ENCODE measurements at places on chromosomes 11 and 22.

DNA sequence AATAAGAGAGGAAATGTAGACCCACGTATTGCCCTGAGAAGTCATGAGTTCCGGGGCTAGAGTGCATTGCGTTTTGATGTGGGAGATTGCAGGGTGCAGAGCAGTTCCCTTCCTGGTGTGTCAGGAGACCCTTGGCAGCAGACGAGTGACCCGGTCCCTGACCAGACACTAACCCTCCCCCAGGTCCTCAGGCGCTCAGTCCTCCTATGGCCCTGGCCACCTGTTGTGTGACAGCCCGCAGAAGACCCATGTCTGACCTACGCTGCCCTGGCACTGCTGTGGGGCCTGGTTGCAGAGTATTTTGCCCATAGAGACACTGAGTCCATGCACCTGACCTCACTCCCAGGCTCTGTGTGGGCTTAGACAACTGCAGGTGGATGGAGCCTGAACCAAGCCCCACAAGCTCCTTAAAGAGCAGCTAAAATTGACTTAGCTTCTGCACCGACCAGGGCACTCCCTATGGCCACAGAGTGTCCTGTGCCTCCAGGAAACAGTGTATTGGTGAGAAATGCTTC is 833.8 kb downstream of the TBC1D22A start:
- DNase-seq, result no peak

GRCh38 chr22:19393704-19394103 is 37.8 kb downstream of the HIRA start:
- DNase-seq, result no peak

- no peak for DNase-seq
These were observed 2.9 kb downstream of the SYVN1 start for GRCh38 chr11:65131417-65131776.

DNA sequence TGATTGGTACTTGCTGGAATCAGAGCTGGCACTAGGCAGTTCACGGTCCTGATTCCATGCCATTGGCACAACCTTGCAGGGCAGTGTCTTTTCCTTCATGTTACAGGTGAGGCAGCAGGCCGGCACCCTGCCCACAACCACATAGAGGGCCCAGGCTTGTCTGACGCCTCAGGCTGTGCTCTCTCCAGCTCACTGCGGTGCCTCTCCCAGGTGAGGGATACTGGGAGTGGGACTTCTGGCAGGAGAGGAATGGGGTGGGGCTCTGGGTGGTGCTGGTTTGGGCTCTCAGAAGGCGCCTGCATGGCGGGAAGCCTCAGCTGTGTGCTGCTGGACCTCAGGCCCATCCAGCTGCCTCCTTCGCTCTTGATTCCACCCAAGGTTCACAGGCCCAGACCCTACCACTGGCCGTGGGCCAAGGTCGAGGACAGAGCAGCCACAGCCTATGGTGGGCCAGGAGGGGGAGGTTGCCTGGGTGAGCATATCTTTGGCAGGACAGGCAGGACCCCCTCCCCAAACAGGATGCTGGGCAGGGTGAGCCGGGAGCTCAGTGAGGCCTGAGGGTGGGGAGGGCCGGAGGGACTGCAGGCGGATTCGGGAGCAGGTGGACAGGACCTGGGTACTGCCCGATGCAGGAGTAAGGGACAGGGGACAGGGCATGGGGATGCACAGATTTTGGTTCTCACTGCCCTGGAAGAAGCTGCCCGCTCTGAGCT is 7.0 kb upstream of the MPPED1 start:
- DNase-seq, result no peak

DNA sequence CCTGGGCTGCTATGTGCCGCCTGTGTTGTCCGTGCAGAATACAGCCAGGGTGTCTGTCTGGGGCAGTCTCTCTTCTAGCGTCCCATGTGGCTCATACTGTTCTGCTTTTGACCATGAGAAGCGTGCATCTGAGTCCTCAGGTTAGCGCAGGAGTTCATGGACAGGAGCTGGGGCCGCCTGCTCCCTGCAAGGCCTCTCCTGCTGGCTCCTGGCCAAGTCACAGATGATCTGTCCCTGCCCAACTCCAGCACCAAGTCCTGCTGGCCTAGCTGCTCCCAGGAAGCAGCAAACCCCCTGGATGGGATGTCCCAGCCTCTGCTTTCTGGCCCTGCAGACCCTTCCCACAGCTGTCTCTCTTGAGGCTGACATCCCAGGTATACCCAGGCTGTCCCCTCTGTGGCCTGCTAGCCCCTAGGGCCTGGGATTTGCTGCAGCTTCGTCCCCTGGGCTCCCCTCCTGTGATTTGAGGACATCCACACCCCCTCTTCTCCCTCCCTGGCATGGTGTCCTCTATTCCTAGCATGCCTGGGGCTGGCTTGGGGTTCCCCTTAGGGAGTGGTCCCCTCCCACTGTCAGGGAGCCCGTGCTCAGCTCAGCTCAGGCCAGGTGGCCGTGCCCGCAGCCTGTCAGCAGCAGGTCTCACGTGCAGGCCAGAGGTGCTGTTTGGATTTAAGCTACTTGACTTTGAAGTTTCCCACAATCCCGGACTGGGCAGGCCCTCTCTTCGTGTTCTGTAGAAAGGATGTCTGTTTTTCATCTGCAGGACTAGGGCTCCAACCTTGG is 17.8 kb downstream of the PRR5 start:
- DNase-seq, result no peak

DNA sequence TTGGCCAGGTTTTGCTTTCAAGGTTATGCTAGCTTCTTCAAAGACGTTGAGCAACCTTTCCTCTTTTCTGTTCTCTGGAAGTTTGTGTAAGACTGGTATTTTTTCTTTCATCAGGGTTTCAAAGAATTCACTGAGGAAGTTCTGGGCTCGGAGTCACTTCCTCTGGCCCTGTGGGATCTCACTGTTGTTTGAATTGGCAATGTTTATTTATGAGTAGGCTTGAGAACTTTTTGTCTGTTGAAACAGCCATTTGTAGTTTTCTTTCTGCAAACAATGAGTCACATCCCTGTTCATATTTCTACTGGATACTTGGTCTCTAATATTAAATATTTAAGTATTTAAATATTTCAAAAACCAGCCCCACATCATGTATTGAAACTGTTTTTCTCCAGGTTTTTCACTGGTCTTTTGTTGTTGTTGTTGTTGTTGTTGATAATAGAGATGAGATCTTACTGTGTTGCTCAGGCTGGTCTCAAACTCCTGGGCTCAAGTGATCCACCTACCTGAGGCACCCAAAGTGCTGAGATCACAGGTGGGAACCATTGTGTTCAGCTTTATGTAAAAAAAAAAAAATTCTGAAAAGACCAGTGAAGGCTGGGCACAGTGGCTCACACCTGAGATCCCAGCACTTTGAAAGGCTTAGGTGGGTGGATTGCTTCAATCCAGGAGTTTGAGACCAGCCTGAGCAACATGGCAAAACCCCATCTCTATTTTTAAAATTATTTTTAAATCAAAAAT is 26.9 kb downstream of the SUSD2 start:
- DNase-seq, result no peak

- no peak for DNase-seq
These were observed 27.9 kb upstream of the MUC15 start for GRCh38 chr11:26599876-26600434.

- no peak for DNase-seq
These were observed 364.0 kb downstream of the CASP12 start for GRCh38 chr11:104534278-104534677.

DNA sequence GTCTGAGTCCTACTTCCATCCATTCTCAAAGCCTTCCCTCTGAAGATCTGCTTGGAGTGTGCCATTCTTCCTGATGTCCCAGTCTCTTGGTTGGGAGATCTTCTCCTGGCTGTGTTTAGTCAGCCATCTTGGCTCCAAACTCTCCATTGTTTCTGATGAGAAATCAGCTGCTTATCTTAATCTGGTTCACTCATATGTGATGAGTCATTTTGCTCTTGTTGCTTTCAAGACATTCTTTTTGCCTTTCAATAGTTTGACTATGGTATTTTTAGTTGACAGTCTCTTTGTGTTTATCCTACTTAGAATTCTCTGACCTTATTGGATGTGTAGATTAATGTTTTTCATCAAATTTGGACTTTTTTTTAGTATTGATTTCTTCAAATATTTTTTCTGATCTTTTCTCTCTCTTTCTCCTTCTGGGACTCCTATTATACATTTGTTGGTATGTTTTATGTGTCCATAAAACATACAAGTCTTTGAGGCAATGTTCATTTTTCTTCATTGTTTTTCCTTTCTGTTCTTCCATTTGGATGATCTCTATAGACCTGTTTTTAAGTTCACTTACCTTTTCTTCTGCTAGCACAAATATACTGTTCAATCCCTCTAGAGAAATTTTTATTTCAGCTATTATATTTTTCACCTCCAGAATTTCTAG is 77.2 kb upstream of the CLPB start:
- DNase-seq, result no peak

DNA sequence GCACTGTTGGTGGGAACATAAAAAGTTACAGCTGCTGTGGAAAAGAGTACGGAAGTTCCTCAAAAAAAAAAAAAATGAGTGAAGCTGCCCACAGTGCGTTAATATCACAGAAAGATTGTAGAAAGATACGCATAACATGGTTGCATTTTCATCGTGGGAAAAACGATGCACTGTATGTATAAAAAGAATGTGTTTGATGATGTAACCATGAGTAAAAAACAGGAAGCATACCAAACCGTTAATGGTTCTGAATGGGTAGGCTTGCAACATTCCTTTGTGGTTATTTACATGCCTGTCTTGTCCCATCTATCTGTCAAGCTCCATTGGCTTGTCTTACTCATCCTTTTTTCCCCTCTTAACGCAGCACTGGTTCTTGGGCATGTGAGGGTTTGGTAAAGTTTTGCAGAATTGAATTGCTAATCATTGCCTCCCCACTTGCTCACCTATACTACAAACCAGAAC is 33.8 kb upstream of the DKK3 start:
- no peak for DNase-seq

GRCh38 chr22:25008666-25009065 is 56.1 kb downstream of the KIAA1671 start:
- no peak for DNase-seq

- DNase-seq, result no peak
These were observed 133.7 kb downstream of the SNX19 start for GRCh38 chr11:130782361-130783222.

DNA sequence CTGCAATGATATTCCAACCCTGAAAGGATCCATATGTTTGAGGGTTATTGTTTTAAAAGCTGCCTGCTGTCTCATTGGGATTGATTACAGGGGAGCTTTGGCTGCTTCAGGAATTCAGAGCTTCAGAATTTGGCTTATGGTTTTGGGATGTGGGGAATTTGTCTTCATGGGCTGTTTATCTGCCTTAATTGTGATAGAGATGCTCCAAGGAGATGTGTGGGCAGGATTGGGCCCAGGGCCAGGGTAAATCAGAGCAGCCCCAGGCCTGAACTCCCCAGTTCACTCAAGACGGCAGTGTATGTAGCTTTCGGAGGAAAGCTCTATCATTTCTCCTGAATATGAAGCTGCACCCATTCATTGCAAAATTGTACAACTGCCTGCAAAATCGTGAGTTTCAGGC is 88.5 kb downstream of the ALX4 start:
- no peak for DNase-seq

GRCh38 chr22:45552580-45553350 is 50.1 kb downstream of the FBLN1 start:
- DNase-seq, result no peak

- no peak for DNase-seq
These were observed 41.9 kb upstream of the WNT7B start for GRCh38 chr22:46018859-46019258.

GRCh38 chr22:23581260-23581650 is 1.2 kb upstream of the IGLL1 start:
- no peak for DNase-seq

DNA sequence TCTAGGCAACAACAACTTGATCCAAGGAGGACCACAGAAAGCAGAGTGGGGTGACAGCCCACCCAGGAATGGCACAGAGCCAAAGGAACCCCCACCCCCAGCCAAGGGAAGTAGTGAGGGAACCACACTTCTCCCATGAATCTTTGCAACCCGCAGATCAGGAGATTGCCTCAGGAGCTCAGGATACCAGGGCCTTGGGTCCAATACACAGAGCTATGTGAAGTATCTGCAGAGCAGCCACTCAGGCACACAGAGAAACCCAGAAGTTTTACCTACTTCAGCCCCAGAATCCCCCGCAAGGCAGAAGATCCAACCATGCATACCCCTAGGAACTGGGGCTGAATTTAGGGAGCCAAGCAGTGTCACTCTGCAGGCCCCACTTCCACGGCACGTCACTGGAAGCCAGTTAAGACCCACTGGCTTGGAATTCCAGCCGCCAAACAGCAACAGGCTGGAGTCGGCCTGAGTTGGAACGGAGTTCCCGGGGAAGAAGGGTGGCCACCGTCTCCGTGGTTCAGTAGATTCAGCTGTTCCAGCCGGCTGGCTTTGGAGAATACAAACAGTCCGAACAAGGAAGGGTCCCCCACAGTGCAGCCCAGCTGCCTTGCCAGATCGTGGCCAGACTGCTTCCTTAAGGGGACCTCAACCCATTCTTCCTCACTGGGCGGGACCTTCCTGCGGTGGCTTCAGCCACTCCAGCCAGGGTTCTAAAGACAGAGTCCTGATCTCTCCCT is 174.1 kb downstream of the TTC28 start:
- DNase-seq, result no peak

DNA sequence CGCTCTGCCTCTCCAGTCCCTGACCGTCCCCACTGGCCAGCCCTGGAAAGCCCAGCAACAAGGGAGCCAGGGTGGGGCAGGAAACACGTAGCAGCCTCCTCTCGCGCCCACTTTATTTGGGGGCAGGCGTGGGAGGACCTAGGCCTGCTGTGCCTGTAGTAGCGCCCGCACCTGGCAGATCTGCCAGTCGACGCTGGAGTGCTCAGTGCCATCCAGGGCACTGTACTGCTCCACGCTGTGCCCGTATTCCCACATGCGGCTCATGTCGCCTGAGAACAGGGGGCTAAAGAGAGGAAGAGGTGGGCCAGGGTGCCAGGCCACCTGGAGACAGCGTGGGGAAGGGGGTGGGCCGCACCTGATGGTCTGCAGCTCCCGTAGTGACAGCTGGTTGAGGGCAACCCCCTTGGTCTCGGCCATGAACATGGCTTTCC is 17.0 kb upstream of the DRICH1 start:
- DNase-seq, result no peak

- peak; percentile 12 for DNase-seq
These were observed 668 bp downstream of the MADD start for GRCh38 chr11:47270331-47271271.

DNA sequence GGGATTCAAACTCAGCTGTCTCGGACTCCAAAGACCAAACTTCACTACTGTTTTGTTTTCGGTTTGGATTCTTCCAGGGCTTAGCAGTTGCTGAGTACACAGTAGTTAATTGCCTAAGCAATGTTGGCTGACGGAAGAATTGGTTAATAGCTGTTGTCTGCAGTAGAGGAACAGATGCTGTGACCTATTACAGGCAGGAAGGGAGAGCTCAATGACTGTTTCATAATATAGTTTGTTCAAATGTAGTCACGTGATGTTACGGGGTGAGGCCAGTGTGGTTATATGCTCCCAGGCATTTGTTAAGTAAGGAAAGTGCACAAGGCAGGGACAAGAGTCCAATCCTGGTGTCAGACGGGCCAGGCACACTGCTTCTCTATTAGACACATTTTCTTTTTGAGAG is 222.6 kb upstream of the CCDC90B start:
- no peak for DNase-seq

Measured in T-helper 9 cell (primary cell).